Activated T-helper 2 cell treated with anti-CD3 and anti-CD28 coated beads, Interferon-gamma antibody, Interleukin-2, Interleukin-4, amounts not matched to agents 10 μg/mL and 5 μg/mL and 100 μg/mL, durations not matched to agents 14 hours and 24 hours and 36 hours (primary cell): ENCODE measurements at places on chromosomes 16 and 17.

- DNase-seq, result no peak
These were observed 118.8 kb upstream of the METRNL start for GRCh38 chr17:82960419-82961271.

- DNase-seq, result no peak
These were observed 6.2 kb downstream of the GGA2 start for GRCh38 chr16:23504076-23504452.

GRCh38 chr17:83193336-83194185 lies 114.2 kb downstream of the METRNL start:
- DNase-seq, result peak; percentile 10

DNA sequence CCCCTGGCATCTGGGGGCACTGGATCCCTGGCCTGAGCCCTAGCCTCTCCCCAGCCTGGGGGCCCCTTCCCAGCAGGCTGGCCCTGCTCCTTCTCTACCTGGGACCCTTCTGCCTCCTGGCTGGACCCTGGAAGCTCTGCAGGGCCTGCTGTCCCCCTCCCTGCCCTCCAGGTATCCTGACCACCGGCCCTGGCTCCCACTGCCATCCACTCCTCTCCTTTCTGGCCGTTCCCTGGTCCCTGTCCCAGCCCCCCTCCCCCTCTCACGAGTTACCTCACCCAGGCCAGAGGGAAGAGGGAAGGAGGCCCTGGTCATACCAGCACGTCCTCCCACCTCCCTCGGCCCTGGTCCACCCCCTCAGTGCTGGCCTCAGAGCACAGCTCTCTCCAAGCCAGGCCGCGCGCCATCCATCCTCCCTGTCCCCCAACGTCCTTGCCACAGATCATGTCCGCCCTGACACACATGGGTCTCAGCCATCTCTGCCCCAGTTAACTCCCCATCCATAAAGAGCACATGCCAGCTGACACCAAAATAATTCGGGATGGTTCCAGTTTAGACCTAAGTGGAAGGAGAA lies 13.5 kb downstream of the STH start:
- no peak for DNase-seq

- DNase-seq, result peak; percentile 84
These were observed 2.2 kb upstream of the PLXDC1 start for GRCh38 chr17:39153599-39154051.

DNA sequence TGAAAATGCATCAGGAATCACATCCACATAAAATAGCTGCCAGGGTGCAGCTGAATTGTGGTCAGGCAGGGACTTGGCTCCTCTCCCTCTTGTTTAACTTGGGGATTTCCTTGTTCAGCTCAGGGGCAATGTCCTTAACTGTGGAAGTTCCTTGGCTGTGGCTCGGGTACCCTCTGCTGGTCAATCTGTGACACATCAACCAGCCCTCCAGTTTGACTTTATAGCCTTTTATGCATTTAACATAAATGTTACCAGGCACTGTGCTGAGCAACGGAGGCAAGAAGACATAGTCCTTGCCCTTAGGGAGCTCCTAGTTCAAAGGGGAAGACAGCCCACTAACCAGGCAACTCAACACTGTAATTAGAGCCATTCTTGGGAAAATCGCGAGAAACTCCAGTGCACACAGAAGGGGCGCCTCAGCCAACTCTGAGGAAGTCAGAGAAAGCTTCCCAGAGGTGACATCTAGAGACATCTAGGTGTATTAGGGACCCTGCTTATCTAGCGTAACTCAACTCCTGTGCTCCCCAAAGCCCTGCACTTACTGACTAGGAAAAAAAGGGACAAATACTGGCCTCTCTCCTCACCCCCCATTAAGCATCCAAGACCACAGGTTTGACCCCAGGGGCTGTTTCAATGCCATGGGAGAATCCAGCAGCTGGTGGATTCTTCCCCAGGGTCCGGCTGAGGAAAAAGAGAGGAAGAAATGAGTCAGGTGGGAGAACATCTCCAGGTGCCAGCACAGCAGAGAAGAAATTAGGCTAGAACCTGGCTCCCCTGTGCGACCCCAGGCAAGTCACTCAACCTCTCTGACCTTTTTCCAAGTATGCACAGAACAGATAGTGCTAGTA lies 17.3 kb upstream of the EEF2K start:
- DNase-seq, result peak; percentile 54

- peak; percentile 19 for DNase-seq
These were observed 611.3 kb upstream of the SALL1 start for GRCh38 chr16:51762081-51762996.

GRCh38 chr16:84548508-84548907 lies 44.0 kb upstream of the MEAK7 start:
- no peak for DNase-seq
